HTR-8/SVneo (cell line): ENCODE measurements at places on chromosomes 16 and 17.

GRCh38 chr16:78705694-78706093 is 606.2 kb downstream of the WWOX start:
- no peak for DNase-seq

- DNase-seq, result no peak
Observed at GRCh38 chr16:29892458-29892813, 6.9 kb downstream of the SEZ6L2 start.

GRCh38 chr17:1158879-1159278 is 20.9 kb downstream of the ABR start:
- DNase-seq, result no peak

GRCh38 chr16:67284699-67285646 is 5.6 kb downstream of the PLEKHG4 start:
- peak; percentile 68 for DNase-seq

DNA sequence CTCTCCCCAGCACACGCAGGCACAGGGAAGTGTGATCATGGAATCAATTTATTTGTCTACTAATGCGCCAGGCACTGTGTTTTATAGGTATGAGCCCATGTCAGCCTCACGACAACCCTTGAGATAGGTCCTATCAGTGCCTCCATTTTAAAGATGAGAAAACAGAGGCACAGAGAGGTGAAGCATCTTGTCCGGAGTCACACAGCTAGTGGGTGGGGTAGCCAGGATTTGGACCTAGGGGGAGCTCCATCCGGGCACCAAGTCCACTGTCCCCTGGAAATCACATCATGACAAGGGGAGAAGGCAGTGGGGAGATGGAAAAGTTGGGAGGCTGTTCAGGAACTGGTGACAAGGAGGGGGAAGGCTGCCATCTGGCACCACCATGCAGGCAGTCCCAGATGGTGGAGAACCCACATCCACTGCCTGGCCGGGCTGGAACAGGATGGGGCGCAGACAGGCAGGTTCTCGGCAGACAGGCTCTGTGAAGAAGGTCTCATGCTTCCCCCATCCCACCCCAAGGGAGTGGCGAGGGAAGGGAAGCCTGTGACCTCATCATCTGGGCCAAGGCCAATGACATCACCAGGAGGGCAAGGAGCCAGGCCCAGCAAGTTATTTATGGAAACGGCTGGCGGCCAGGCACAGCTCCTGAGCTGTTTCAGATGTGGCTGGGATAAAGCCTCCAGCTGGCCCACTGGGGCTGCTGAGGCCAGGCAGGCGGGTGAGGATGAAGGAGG is 126.0 kb upstream of the SDK2 start:
- DNase-seq, result peak; percentile 30

- DNase-seq, result peak; percentile 50
Observed at GRCh38 chr16:31386157-31386984, 6.8 kb upstream of the ITGAD start.

DNA sequence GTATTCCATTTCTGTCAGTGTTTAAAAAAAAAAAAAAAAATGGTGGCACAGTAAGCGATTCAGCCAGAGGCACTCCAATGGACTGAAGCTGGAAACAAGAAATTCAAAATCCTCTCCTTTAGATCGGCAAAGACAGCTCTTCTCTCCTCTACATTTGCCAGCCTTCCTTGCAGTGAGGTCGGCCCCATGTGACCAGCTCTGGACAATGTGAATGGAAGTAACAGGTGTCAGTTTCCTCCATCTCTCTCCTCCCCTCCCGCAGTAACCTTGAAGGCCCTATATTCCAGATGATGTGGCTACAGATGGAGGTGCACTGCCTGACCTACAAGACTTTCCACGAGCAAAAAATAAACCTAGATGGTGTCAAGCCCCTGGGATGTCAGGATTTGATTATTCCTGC is 15.0 kb downstream of the CUEDC1 start:
- no peak for DNase-seq

GRCh38 chr16:74053312-74053711 is 243.3 kb upstream of the PSMD7 start:
- no peak for DNase-seq

DNA sequence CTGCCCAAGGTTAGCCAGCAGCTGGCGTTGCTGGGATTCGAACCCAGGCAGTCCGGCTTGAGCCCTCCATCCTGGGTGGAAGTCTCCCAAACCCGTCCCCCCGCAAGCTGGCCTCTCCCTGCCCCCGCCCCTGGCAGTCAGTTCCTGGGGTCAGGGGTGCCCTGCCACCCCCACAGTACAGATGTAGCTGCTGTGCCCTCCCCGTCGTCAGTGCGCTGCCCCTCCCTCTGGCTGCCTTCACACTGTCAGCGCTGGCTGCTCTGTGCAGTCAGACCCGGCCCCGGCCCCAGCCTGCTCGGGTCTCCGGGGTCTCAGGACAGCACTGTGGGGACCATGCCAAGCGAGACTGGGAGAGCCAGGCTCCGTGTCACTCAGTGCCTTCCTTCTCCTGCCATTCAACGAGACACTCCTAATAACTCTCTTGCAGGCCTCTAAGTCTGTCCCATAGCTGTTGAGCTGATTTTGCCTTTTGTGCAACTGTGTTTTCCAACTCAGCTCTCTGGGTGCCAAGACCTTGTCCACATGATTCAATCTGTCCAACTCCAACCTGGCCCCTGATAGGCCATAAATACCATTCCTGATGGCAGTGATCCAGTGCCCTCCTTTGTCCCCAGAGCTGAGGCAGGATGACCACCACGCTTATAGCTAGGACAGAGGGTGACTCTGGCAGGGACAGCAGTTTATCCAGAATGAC is 55.5 kb upstream of the IL34 start:
- no peak for DNase-seq
